ENCODE measurements at places on chromosomes 7 and 10.

DNA sequence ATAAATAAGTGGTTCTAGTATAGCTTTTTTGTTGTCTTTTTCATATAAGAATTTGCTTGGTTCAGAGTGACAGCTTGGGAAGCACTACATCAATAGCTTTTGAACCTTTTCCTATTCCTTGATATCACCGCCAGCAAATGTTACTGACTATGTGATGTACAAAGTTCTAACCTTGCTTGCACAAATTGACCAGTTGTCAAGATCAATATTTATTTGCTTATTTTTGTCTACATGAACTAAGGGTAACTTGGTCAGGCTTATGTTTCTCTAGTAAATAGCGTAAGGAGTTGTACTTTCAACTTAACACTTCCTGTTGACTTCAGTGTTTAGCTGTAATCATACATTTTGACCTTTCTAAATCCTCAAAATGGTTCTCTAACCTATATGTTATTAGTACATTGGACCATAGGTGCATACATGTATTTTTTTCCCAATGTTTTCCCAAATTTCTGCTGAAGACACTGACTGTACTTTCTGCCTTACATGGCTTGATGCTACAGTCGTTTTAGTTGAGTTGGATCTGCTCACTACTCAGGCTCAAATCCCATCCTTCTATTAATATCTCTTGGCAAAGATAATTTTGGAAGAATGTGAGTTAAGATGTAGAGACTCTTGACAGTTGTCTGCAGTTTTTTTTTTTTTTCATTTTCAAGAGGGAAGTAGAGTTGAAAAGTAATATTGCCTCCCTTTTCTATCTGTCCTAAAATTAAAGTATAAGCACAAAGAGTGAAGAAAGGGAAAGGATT, 239.1 kb upstream of the KAT6B start:
- DNase-seq: no peak

GRCh38 chr7:20211376-20211775, 5.8 kb downstream of the MACC1 start:
- no peak for DNase-seq

DNA sequence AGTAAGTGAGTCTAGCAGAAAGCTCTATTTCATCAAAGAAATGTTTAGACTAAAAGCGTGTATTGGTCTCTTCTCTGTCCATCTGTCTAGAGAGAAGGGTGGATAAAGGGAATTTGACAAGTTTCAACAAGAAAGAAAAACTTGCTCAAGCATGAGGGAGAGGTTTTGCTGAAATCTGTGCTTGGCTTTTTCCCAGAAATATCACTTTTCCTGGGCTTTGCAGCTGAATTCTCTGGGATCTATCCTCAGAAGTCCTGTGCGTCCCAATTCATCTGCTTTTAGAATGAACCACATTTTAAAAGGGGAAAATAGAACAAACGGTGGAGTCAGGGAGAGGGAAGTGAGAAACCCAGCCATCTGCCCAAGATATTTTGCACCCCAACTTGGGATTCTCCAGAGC, 59.6 kb upstream of the CELF2 start:
- no peak for DNase-seq

- peak; percentile 16 for DNase-seq
Observed at GRCh38 chr10:112732277-112732921, 217.6 kb upstream of the TCF7L2 start.

DNA sequence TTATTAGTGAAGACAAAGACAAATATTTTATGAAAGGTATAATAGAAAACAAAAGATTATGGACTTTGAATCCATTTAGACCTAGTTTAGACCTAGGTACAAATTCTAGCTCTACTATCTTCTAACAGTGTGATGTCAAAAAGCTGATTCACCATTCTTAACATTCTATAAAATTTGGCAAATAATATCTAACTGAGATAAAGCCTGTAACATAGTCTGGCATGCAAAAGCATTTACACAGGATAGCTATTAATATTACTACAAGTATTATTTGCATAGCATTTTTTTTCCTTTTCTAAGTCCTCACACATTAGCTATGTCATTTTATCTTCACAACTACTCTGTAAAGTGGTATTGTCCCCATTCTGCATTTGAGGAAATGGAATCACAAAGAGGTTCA, 179.6 kb upstream of the LRRTM3 start:
- DNase-seq: no peak

DNA sequence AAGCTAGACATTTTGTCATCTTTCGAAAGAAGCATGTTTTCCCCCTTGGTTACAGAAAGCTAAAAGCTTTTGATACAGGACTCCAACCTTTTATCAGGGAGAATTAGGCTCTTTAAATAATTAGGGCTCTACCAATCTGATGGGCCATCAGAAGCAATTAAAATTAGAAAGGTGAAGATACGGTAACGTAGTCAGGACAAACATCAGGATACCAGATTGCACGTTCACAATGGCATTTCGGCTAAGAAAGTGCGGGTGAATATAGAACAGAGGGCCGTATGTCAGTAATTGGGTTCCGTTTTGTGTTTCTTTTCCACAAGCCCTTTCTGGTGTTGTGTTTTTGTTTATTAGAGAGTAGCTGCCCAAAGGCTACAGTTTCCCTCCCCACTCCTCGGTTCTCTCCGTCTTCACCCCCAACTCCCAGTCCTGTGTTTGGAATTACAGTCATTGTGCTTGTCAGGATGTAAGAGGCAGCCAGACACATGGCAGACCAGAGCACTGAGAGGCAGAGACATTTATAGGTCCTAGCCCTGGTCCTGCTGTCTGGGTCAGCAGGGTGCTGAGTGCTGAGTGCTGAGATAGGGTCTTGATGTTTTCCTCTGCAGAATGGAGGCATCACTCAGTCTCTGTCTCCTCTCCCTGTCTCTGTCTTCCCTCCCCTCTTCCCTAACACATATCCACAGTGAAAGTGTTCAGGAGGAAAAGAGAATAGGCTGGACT, 5.5 kb downstream of the PFKP start:
- no peak for DNase-seq

GRCh38 chr7:70676243-70676642, 455.7 kb upstream of the GALNT17 start:
- no peak for DNase-seq

DNA sequence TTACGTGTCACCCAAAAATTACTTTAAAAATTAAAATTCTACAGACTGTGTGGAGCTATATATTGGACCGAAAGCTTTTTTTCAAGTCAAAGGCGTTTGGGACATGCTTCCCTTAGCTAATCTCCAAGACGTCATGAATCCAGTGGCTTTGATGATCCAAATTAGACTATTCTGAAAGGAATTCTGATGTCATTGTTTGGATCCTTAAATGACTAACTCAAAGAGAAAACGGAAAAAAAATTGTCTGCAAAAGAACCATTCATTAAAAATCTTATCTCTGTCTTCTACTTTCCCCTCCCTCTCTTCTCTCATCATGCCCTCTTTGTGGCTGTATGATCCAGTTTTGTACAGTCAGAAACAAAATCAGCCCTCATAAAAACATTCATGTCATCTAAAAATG, 161.8 kb downstream of the ETV1 start:
- no peak for DNase-seq

- DNase-seq: no peak
Observed at GRCh38 chr10:191703-192518, 56.7 kb downstream of the ZMYND11 start.

- DNase-seq: no peak
Observed at GRCh38 chr10:129279446-129280154, 187.4 kb upstream of the MGMT start.

DNA sequence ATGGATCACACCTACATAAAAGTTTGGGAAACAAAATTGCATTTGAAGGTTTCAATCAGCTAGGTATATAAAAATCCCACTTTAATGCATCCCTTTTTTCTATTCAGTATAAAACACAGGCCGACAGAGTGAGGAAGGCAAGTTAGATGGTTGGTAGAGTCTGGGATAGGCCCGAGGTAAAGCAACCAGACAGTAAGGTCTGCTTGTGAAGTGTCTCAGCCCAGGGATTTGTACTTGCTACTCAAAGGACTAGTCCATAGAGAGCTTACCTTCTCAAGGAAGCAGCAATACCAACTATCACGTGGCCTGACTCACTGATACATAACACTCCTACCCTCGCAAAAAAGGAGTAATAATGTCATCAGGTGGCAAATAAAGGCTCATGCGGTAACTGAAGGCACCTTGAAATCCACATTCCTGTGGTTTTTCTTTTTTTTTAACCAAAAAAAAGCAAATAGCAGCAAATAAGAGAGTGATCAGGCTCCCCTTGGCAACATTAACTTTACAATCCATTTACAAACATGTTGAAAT, 56.2 kb upstream of the ATP6V0A4 start:
- DNase-seq: no peak

- DNase-seq: no peak
Observed at GRCh38 chr7:157927313-157927925, 590.6 kb downstream of the DNAJB6 start.

DNA sequence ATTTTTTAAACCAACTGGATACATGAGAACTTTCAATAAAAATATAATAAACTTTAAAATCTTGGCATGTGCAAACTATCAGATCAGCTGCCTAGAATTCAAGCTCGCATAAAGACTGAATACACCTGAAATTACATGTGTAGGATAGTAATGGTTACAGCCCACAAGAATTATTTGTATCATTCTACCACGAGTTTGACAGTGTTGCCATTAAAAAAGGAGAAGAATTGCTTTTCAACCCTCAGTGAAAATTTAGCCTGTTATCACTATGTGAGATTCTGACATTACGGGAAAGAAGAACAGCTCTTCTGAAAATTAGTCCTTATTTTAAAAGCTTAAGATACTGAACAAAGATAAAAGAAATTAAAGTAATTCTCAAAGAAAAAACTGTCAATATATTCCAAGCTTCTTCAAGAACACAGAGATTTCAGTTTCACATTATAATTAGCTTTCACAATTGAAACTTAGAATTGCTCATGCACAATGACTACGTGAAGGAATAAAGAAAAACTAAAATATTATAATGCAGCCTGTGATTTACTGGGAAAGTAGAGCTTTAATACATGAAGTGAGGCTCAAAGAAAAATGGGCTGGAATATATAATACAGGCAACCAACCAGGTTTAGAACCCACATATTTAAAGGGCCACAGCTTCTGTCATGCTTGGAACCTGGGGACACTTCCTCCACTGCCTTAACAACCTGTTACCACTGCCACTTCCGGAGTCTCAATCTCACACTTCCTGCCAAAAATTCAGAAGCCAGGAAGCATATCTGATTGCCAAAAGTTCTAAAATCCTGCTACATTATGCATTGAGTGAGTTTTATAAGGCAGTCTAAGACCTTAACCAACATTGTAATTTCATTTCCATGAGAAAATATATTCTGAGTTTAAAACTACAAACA, 23.2 kb downstream of the TPK1 start:
- DNase-seq: no peak

DNA sequence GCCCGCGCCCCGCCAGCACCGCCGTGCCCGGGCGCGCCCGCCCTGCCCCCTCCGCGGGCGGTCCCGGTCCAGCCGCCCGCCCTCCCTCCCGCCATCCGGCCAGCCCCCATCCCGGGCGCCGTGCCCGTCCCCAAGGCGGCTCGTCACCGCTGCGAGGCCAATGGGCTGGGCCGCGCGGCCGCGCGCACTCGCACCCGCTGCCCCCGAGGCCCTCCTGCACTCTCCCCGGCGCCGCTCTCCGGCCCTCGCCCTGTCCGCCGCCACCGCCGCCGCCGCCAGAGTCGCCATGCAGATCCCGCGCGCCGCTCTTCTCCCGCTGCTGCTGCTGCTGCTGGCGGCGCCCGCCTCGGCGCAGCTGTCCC, at the start of gene HTRA1:
Gene HTRA1 (plus strand): TSS at position 187 of the 362 bp plus-strand sequence. CDS start 100 bp downstream, at position 287.
- peak; percentile 85 for DNase-seq

- no peak for DNase-seq
Observed at GRCh38 chr10:62961951-62962523, 145.9 kb upstream of the EGR2 start.

DNA sequence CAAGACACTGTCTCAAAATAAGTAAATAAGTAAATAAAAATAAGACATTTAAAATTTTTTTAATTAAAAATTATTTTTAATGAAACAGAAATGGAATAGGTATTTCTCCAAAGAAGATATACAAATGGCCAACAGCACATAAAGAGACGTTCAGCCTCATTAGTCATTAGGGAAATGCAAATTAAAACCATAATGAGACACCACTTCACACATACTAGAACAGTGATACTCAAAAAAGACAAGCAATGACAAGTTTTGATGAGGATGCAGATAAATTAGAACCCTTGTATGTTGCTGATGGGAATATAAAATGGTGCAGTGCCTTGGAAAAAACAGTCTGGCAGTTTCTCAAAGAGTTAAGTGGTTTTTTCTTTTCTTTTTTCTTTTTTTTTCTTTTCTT, 26.5 kb upstream of the C10orf67 start:
- DNase-seq: no peak

- DNase-seq: no peak
Observed at GRCh38 chr10:123464430-123465323, 201.5 kb upstream of the GPR26 start.

DNA sequence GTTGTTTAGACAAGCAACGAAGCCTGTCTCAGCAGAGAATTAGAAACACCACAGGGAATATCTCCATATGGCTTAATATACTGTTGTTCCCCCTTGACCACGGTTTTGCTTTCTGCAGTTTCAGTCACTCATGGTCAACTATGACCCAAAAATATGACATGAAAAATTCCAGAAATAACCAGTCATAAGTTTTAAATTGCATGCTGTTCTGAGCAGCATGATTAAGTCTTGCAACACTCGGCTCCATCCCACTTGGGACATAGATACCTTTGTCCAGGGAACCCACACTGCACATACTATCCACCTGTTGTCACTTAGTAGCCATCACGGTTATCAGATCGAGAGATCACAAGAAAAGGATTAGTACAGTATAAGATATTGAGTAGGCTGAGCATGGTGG, 60.7 kb upstream of the FOXK1 start:
- DNase-seq: no peak

DNA sequence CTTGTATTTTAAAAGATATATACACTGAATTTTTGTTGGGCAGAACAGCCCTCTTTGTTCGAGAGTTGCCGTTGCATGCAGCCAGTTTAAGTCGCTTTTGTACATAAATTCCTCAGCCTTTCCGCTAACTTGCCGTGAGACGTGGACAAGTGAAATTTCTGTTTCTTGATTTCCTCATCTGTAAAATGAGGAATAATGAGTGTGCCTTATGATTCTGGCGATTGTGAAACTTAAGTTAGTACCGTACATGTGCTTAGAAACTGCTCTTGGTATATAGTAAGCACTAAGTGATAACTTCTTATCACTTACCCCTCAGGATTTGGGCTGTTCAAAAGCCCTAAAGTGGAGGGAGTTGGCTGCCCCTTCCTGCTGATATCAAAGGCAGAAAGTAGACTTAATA, 1.4 kb downstream of the CCNJ start:
- DNase-seq: no peak

- no peak for DNase-seq
Observed at GRCh38 chr7:28361551-28361950, 50.8 kb upstream of the CREB5 start.

Data from substantia nigra (tissue), 51 donors.